SK-MEL-5 (cell line): ENCODE measurements at places on chromosomes 11 and 22.

GRCh38 chr11:288478-289397 lies at the start of gene PGGHG:
TSS of gene PGGHG (plus strand) at chr11:289126. CDS start at chr11:289817, 691 bp downstream.
- DNase-seq: peak; percentile 38

DNA sequence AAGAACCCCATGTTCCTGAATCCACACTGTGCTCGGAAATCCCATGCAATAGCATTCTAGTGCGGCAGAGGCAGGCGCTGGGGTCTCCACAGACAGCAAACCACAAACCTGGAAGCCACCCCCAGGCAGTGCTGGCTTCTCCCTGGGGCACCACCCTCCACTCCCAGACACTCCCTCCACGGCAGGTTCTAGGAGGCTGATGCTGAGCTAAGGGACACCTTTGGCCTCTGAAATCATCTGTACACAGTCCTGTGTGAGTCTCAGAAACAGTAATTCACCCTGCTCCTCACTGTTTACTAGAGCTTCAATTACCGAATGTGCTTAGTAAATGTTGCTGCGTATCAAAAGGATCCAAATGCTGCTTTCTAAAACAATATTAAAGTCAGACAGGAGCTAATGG lies 129.3 kb downstream of the EFCAB6 start:
- no peak for DNase-seq

DNA sequence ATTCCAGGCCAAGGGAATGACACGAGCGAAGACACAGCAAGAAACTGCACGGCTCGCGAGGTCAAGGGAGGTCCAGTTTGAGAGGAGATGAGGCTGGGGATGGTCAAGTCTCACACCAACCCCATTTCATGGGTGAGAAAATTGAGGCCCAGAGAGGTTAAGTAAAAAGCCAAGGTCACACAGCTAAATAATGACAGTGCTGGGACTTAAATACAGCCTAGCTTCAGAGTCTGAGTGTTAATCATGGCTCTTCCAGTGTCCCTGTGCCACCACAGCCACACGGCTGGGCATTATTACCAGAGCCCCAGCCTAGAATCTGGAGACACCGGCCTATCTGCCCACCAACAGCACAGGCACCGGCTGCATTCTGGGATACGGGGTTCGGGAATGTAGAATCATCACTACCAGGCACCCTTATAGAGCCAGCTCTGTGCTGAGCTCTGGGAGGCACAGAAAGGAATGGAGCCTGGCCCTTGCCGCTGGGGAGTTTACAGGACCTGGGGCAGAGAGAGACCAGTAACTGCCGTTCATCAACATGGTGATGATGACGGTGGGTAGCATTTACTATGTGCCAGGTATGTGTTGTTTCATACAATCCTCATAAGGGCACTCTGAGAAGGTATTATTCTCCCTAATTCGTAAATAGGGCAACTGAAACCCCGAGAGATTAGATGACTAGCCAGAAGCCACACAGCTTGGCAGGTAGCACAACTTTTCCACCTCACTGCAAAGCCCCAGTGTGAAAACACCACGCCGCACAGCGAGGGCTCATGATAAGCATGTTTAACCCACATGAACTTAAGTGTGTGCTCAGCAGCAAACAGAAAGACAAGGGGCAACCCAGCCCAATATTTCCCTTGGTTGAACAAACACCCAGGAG lies 51.8 kb downstream of the CD6 start:
- DNase-seq: no peak

GRCh38 chr22:31215018-31215535 lies 3.0 kb downstream of the LIMK2 start:
- no peak for DNase-seq

DNA sequence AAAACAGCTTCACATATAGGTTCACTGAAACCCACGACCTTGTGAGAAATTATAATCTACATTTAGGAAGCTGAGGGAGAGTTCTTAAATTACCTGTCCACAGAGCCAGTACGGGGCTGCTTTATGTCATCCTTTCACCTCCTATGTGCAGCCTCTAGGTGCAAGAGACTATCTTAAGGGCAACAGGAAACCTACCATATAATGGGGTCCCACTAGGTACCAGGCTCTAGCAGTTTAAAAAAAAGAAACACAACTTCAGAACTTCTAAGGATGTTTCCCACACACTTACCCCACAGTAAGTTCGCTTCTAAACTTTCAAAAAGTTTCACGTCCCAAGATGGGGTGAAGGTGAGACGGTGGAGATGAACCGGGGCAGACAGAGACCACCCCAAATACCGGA lies 573 bp downstream of the STK33 start:
- DNase-seq: no peak

GRCh38 chr11:76596652-76597051 lies 73.9 kb downstream of the LRRC32 start:
- DNase-seq: no peak

DNA sequence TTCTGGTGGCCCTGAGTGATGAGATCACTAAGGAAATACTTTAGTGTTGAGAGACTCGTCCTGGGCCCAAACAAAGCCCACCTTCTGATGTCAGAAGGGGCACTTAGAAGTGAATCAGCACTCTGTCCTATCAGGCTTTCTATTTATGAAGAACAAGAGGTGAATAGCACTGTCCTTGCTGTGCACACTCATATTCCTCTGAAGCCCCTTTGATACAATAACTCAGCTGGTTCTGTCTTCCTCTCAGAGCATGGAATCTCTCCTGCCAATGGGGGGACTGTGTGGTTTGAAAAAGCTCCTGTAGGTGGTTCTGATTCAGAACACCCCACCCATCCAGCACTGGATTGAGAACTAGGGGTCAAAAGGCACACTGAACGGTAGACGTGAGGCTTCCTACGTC lies 348.1 kb downstream of the ETS1 start:
- DNase-seq: no peak

GRCh38 chr11:10208131-10208575 lies 85.9 kb downstream of the SBF2 start:
- peak; percentile 67 for DNase-seq

GRCh38 chr11:57566005-57566904 lies 1.2 kb downstream of the UBE2L6 start:
- DNase-seq: peak; percentile 14

GRCh38 chr22:47391169-47392053 lies 629.0 kb downstream of the TBC1D22A start:
- DNase-seq: no peak

DNA sequence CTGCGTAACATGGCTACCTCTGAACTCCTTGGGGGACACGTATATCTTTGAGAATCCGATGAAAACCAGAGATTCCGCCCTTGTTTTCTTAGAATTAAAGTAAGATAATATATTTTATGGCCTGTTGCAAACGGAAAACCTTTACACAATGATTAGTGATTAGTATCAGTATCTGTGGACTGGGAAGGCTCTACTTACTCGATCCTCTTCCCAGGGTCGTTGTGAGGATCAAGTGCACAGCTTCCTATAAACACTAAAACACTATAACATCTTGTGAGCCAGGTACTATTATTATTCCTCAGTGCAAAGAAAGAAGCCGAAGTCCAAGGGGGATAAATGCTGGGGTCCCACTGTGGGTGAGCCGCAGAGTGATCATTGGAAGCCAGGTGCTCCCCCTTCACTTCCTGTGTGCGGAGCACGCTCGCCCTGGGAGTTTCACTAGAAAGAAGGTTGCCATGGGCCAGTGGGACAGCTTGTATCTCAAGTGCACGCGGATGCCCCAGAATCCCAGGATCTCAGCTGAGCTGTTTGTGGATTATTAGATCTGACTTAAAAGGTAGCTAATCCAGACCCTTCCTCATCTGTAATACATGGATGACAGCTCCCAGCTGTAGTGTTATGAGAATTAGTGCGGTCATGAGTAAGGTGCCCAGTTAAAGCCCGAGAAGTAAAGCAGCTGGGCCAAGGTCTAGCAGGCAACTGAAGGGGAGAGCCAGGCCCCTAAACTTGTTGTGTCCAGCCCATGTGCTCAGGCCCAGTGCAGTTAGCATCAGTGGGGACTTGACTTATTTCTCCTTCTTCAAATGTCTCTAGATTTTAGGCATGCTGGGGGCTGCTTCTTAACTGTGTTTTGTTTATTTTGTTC lies 839 bp downstream of the CBY1 start:
- peak; percentile 28 for DNase-seq

- no peak for DNase-seq
Observed at GRCh38 chr11:133081730-133082452, 450.4 kb downstream of the OPCML start.
